ENCODE measurements at places on chromosomes 2 and 18. TPM values are rescaled to one million over a fixed set of nuclear protein-coding genes. Genes with fewer than 3 reads are reported as not detected.

Gene LNPK
- total RNA-seq, result 34.2 TPM

Gene BOLL
- not detected for total RNA-seq

GRCh38 chr18:31773774-31774476 lies 13.2 kb upstream of the SLC25A52 start:
- H3K4me3 ChIP-seq, result no peak overlapping the region
- H3K36me3 ChIP-seq, result no peaks in the 10 kb centered on the region
- H3K4me1 ChIP-seq, result no peaks in the 10 kb centered on the region
- no peak for DNase-seq

- H3K27me3 ChIP-seq, result no peaks in the 10 kb centered on the region
- H3K4me3 ChIP-seq, result no peak overlapping the region
- no peak for DNase-seq
- H3K27ac ChIP-seq, result no peak overlapping the region
- no peaks in the 10 kb centered on the region for H3K4me1 ChIP-seq
- peaks cover 2% of the 10 kb centered on the region for H3K36me3 ChIP-seq
These were observed 9.9 kb upstream of the ABHD3 start for GRCh38 chr18:21714474-21714873.

GRCh38 chr2:209662021-209662420 lies 109.6 kb upstream of the UNC80 start:
- no peak overlapping the region for H3K27ac ChIP-seq

Gene LIPT1
- total RNA-seq, result 6.9 TPM

DNA sequence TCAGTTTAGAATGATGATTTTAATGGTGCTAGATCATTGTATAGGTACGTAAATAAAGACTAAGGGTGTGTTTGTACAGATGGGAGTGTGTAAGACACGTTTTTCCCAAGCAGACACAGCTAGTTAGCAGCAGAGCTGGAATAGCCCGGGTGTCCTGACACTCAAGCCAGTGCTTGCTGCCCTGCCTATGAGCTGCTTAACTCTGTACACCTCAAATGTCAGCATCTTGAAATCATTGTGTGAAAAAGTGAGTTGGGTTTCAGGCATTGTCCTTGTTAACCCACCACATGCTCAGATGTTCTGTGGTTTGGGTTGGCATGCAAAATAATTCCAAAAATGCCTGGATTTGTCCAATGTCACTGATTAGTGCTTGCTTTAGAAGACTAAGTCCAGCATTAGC lies 13.0 kb upstream of the TET3 start:
- H3K4me3 ChIP-seq, result no peak overlapping the region
- H3K36me3 ChIP-seq, result no peaks in the 10 kb centered on the region
- no peaks in the 10 kb centered on the region for H3K27me3 ChIP-seq
- H3K4me1 ChIP-seq, result no peaks in the 10 kb centered on the region
- DNase-seq, result no peak
- H3K27ac ChIP-seq, result no peak overlapping the region
